Jurkat, Clone E6-1 (cell line): ENCODE measurements at places on chromosomes 7 and 10.

- DNase-seq, result no peak
Measured at GRCh38 chr7:2007551-2007950, 225.2 kb downstream of the MAD1L1 start.

DNA sequence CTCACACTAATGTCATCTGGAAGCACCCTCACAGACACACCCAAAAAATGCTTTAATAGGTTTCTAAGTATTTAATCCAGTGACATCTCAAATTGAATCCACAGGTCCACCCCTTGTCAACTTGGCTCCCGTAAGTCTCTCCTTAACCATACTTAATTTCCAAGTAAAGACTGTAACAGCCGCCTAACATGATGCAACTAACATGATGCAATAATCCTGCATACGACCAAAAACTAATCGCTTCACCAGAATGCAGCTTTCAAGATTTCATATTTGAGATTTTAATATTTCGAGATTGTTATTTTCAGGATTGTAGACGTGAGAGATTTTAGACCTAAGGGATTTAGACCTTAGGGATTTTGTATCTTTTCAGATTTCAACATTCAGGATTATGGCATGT is 3.7 kb upstream of the HDAC9 start:
- no peak for DNase-seq

DNA sequence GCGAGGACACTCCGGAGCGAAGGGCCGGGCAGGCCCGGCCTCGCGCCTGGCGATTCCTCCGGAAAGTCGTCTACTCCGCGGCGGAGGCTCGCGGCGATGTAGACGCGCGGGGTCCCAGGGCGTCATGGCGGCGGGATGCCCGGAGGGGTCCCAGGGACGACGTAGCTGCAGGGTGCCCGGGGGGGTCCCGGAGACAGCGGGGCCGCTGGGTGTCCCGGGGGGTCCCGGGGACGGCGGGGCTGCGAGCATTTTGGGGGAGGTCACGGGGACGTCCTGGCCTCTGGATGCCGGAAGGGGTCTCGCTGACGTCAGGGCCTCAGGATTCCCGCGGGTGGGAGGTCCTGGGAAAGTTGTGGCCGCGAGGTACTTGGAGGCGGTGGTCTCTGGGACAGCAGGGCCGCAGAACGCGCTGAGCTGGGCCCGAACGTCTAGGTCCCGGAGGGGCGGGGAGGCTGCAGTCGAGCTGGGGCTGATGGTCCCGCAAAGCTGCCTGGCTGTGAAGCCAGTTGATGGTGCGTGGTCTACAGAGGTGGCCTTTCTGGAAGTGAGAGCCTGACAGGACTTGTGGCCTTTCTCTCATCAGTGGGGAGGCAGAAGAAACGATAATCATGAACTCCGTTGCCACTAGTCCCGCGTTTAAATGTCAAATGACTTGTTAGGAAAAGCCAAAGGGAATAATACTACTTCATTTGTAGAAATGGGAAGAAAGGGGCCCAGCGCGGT is 637 bp downstream of the HSPA14 start:
- no peak for DNase-seq

DNA sequence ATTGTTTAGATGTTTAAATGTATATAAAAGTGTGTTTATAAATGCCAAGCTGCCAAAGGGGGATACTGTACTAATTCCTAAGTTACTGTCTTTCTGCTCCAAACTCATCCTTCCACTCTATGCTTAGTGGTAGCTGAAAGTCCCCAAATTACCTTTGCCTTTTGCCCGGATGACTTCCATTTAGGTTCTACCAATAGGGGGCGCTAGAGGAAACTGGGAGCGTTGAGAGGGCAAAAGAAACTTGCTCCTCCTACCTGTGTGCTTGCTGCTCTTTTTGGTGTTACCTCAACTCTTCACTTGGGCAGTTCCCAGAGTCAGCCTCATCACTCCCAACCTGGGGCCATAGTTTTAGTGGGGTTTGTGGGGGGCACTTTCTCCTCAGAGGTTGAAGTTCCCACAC is 5.9 kb upstream of the OR2A25 start:
- no peak for DNase-seq

DNA sequence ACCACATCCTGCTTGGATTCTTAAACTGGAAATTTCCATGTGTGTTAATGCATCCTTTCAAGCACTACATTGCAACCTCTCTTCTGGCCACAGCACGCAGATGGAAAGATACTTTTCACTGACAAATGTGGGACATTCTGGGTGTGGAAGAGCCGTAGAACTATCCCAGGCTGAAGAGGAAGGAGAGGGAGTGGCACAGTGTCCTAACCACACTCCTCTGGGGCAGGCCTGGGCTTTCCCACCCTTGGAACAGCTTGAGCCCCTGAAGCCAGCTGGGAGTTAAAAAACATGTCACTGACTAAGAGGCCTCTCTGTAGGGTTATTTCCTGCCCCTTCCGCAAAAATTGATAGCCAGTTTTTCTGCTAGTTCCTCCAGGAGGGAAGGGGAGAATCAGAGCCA is 34.0 kb upstream of the DNMBP start:
- DNase-seq, result no peak

- DNase-seq, result no peak
Measured at GRCh38 chr7:48004638-48005037, 24.3 kb downstream of the SUN3 start.

GRCh38 chr7:12456506-12456905 is 52.8 kb upstream of the VWDE start:
- DNase-seq, result no peak

DNA sequence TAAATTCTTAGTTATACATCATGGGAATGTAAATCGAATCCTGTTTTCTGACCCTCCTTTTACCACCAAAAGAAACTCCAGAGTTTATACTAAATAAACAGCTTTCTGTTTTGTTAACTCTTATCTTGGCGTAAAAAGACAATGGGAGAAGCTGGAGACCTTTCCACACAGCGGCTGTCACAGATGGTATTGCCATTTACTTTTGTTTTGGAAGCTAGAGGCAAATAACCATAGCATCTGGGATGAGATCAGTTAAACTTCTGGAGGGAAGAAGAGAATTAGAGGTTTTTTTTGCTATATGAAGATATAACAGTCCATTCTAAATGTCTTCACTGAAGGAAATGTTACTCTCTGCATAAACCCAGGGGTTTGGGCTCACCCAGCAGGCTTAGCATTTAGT is 258.9 kb downstream of the REEP3 start:
- DNase-seq, result no peak

- no peak for DNase-seq
Measured at GRCh38 chr7:10038351-10038750, 935.3 kb upstream of the PHF14 start.

DNA sequence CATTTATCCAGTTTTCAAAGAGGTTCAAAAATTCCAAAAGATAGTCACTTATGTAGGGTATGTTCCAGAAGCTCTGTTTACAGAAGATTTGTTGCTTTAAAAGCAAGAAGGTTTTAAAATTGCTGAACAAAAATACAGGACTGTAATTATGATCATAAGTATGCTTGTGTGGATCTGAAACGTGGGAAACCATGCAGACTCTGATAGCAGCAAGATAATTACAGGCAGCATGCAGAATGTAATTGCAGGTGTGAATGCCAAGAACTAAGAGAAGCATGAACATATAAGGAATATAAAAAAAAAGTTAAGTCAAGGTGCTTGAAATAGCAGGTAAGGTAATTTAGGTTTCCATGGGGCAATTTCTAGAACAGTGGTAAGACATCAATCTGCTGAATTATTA is 405.7 kb downstream of the ARL4A start:
- DNase-seq, result no peak

DNA sequence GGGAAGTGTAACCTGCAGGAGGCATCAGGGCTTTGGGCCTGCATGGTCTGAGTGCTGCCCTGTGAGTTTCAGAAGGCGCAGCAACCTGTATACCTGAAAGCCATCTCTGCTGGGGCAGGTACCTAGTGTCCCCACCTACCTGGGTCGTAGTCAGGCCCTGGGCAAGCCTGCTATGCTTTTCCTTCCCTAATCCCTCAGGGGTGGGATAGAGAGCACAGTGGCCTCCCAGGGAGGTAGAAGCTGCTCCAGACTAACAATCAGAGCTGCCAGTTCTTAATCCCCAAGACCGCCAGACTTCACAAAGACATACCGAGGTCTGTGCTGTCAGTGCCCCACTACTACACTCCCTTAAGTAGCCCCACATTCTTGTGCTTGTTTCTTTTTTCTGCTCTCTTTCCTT is 52.0 kb downstream of the PTEN start:
- DNase-seq, result no peak

GRCh38 chr7:47896809-47897423 is 51.4 kb downstream of the PKD1L1 start:
- no peak for DNase-seq

DNA sequence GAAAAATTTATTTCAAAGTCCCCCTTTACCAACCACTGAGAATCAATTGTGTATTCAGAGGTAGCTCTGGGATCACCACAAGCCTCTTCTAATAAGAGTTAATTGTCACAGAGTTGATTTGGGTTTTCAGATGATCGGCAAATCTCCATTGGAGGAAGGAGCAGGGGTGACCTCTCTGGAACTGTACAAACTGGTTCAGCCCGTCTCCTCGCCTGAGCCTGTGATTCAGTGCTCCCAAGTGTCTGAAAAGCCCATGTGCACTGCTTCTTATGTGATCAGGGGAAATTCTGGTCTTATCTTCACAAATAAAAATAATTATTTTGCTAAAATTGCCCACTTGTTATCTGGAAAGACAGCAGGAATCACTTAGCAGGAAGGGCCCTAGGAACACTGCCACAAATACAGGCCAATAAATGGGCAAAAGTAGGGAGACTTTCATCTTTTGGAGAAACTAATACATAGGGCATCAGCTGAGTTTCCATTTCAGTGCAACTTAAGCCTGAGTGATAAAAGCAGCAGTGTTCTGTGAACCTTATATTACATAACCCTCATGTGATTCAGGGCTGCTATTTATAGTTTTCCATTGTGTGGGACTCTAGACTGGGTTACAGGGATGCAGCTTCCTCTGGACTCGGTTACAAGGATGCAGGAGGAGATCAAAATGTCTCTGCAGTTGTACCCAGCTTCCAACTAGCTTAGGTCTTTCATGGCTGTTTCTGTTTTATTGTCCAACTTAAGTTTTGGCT is 32.3 kb downstream of the CDK1 start:
- DNase-seq, result no peak

DNA sequence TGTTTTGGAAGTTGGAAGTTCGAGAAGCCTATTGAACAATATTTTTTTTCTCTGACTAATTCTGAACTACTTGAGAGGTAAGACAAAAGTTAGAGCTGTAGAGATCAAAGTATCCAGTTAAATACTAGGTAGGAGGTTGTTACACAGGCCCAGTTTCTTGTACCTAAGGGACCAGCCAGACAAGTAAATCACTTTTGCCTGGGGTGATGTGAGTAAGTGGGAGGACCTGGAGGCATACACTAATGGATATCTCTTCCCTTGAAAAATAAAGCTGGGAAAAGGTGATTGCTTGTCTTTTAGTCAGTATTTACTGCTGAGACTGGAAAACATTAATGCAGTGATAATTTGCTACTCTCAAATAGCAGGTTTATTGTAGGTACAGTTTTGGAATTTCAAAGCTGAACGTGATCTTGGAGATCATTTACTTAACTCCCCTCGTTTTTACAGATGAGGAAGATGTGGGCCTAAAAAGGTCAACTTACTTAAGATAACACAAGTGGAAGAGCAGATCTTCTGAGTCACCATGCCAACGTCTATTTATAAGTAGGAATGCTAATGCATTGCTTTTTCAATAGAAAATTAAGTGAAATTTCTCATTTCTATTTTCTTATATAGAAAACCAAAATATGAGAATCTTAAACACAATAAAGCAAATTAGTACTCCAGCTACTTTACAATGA is 181.3 kb downstream of the PPP1R9A start:
- DNase-seq, result no peak
